AG20443 (cell line): ENCODE measurements at places on chromosomes 16 and 17.

DNA sequence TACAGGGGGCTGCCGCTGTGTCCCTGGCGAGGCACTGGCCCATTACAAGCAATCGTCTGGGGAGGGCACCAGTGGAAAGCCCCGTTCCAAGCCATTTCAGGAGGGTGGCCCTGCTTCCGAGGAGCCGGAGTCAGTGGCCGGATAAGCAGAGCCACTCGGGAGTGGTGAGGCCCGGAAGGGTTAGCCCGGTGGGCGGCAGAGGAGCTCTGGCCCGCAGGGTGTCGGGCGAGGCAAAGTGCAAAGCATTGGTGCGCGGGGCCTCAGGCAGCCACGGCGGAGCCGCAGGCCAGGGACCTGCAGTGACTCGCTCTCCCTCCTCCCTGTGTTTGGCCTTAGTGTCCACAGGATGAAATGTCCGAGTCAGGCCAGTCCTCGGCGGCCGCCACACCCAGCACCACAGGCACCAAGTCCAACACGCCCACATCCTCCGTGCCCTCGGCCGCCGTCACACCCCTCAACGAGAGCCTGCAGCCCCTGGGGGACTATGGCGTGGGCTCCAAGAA is 24.6 kb downstream of the NME3 start:
- DNase-seq, result no peak

DNA sequence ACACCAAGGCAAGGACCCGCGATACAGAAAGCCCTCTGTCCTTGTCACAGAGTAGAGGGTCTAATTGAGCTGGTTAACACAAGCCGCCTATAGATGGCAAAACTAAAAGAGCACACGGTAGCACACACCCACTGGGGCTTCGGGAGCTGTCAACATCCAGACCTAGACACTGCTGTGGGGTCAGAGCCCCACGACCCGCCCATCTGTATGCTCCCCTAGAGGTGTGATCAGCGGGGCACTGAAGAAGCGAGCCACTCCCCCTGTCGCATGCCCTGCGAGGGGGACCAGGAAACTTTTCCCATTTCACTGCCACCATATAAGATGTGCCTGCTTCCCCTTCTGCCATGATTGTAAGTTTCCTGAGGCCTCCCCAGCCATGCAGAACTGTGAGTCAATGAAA is 1255.8 kb upstream of the CDH8 start:
- no peak for DNase-seq

GRCh38 chr17:34842235-34842634 is 119.0 kb downstream of the CCT6B start:
- no peak for DNase-seq

DNA sequence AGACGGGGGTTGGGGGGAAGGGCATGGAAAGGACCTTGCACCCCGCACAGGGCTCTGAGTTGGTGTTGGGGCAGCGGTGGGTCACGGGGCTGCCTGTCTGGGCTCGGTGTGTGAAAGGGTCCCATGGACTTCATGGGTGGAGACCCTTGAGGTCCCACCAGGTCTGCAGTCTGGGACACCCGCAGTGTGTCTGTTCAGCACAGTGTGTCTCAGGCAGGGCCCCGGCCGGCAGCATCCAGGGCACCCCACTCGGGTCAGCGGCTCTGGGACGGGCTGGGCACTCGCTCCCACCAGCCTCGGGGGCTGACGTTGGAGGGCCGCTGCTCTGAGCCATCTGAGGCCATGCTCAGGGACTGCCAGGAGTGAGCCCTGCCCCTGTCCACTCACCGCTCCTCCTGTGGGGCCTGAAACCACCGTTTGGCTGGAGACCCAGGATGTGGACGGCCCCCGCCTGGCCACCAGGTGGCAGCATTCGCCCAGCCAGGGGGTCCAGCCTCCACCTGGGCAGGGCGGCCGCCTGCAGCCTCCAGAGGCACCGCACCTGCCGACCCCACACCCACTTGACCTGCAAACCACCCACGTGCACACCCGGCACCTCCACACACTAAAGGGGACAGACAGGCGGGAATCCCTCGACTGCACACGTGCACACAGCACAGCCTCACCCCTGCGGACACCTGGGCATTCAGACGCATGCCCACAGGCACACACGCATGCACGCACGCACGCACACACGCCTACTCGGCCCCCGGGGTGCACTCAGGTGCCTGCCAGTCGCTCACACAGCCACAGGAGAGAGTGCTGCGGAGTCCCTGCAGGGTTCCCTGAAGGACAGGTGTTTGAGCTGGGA is 10.1 kb upstream of the ZFPM1 start:
- DNase-seq, result peak; percentile 94

GRCh38 chr16:66400503-66401380 is 26.4 kb upstream of the BEAN1 start:
- DNase-seq, result no peak

DNA sequence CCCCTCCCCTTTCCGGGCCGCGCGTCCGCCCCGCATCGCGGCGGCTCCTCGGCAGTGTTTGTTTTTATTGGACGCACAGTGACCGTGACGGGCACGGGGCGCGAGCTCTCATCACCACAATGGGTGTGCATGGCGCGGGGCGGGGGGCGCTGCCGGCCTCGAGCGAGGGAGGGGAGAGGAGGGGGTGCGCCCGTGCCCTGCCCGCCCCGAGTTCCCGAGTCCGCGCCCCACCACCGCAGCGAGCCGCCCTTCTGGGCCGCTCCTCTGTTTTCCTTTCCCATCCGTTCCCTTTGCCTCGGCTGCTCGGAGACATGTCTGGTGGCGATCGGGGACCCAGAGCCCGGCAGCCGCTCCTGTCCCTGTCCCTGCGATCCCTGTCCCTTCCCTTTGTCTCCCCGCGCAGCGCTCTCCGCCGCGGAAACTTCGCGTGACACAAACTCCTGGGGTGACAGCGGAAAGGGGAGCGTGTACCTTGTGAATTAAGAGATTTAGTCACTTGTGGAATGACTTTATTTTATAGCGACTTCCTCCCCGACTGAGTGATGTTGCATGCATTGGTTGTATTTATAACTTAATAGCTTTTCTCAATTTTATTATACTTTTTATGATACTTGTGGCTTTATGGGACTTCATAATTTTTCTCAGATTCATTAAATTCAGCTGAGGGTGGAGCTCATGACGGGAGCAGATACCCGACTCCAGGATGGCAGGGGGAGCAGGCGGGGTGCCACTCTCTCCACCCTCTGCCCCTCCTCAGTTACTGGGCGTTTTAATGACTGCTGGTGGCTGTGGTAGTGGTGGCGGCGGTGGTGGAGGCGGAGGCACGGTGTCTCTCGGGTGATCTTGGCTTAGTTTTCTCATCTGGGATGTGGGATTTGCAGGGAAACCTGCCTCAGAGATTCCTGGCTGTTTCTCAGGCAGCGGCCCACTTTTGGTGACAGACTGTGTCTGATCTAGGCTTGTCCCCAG is 40.8 kb downstream of the MRM1 start:
- peak; percentile 45 for DNase-seq

GRCh38 chr17:50685691-50686493 is 21.8 kb downstream of the ANKRD40 start:
- DNase-seq, result no peak

DNA sequence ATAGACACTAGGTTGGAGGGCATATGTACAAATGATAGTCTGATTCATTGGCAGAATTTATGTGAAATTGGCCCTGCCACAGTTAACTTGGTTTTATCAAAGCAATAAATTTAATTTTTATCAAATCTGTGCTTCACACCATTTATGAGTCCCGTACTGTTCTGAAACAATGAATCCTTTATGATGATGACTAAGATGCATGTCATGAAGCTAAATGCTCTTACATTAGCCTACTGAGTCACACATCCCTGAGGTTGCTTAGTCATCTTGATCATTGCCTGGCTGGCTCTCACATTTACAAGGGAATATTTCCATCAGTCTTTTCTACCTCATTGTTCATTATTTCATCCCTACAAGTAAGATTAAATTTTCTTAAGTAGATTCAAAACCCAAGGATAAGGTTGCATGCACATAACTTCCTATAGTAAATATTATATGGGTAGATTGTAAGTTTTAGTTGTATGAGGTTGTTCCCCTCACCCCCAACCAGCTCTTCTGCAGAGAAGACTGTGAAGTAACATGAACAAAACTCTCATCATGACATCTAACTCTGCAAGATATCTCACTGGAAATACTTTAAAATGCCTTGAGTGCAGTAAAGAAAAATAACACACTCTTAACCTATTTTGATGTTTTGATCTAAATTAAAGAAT is 170.7 kb downstream of the CYB561 start:
- peak; percentile 81 for DNase-seq

- no peak for DNase-seq
These were observed 6.9 kb downstream of the MLLT6 start for GRCh38 chr17:38711792-38712571.

- no peak for DNase-seq
These were observed 40.2 kb upstream of the PLCG2 start for GRCh38 chr16:81738783-81739496.

- DNase-seq, result no peak
These were observed 101.7 kb downstream of the TMEM100 start for GRCh38 chr17:55620945-55621344.

- no peak for DNase-seq
These were observed 148.1 kb downstream of the KCNJ2 start for GRCh38 chr17:70317421-70317820.

- peak; percentile 20 for DNase-seq
These were observed 144.9 kb downstream of the PARN start for GRCh38 chr16:14485121-14485551.

GRCh38 chr17:75326226-75326848 is 37.1 kb upstream of the SLC25A19 start:
- DNase-seq, result no peak
